ENCODE measurements at places on chromosomes 5 and 9.

GRCh38 chr5:123700624-123701287 is 188.8 kb downstream of the CSNK1G3 start:
- DNase-seq: peak; percentile 90

DNA sequence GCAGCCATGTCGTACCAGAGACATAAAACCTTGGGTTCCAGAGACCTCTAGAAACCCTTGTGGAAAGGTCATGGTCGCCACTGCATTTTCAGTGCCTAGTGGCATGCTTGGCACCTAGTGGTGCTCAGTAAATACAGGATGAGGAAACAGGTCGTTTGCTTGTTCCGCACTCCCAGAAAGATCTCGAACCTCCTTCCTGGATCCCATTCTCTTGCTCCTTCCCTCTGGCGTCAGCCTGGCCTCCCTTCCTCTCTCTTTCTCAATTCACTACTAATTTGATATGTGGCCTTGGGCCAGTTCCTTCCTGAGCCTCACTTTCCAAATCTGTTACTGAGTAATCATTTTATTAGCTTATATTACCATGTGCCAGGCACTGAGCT is 4.4 kb downstream of the NDST1 start:
- DNase-seq: no peak

DNA sequence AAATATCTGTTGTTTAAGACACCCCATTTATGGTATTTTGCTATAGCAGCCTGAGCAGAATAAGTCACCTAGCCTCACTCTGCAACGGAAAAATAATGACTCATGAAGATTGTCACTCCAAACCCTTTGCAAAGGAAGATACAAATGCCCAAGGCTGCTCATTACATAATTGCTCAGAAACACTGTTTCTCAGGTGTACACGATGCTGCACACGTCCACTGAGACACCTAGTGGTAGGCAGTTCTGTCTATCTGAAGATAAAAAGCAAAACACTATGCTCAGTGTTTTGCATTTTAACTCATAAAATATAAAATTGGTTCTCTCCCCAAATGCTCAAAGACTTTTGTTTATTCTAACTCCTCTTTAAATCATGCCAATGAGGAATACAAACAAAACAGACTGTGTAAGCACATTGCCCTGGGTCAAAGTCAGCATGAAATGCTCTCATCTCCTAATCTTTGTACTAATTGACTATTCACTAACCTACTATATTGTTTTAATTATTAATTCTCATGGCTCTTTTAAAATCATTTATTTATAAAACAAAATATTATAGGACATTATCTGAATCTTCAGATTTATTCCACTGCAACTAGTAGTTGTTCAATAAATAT is 7.7 kb upstream of the TSLP start:
- DNase-seq: peak; percentile 20

GRCh38 chr9:2179567-2179966 is 164.4 kb downstream of the SMARCA2 start:
- DNase-seq: no peak

DNA sequence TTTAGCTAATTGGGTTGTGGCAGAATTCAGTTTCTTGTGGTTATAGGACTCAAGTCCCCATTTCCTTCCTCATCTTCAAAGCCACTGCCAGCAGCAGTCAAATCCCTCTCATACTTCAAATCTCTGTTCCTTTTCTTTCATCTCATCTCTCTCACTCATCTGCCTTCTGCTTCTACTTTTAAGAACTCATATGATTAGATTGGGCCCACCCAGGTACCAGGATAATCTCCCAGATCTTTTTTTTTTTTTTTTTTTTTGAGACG is 8.0 kb upstream of the REEP5 start:
- DNase-seq: no peak

GRCh38 chr9:28166179-28166578 is 592.9 kb upstream of the C9orf72 start:
- no peak for DNase-seq

DNA sequence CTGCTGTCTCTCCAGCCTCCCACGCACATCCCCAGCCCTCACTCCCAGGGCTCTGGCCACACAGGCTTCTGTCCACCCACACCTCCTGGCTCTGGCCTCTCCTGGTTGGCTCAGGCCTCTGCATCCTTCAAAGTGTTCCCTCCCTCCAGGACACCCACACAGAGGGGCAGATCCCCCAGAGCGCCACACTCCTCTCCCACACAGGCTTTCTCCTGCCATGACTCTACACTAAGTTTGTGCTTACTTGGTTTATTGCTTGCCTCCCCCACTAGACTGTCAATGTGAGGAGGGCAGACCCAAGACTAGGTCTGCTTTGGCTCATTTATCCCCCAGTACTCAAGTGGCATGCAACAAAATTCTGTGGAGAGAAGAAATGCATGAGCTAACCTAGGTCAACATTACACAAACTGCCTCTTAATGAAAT is 67.0 kb upstream of the SPOCK1 start:
- no peak for DNase-seq

DNA sequence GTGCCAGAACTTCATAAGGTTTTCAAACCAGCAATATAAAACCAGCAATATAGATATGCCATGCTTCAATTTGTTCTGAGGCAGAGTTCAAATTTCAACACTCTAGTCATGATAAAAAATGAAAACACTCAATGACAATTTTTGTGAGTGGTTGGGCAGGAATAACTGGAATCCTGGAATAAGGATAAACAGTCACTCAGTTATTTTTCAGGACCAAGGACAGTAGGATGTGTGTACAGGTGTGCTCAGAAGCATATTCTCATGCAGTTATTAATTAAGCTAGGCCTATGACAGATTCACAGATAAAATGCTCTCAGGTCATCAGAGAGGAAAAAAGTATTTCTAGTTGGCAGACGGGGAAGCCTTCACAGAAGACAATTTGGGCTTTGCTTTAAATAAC is 117.3 kb upstream of the PPP2R2B start:
- DNase-seq: no peak

- no peak for DNase-seq
Observed at GRCh38 chr9:5644501-5644900, 15.6 kb downstream of the RIC1 start.

DNA sequence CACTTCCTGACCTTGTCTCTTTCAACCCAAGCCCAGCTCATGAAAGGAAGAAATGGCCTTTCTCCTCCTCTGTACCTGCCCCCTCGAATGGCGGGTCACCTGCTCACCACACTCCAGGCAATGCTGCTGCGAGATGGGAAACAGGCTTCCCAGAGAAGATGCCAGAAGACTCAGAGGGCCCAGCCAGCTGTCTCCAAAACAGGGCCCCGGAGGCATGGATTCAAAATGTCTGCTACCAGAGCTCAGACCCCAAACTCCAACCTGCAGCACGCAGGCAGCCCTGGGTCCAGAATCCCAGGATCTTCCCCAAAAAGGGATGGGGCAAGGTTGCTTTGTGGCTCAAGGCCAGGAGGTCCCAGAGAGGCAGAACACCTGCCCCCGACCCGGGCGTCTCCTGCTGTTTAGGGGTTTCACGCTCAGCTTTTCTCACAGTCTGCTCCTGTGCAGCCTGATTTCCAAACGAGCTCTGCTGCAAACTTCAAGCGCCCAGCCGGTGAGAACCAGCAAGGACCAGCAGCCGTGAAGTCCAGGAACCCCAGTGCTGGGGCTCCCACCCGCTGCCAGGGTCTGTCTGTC is 42.5 kb downstream of the VAV2 start:
- DNase-seq: no peak

- DNase-seq: no peak
Observed at GRCh38 chr5:109907189-109907588, 217.5 kb downstream of the MAN2A1 start.

GRCh38 chr9:137404961-137405567 is 17.9 kb downstream of the EXD3 start:
- DNase-seq: no peak

DNA sequence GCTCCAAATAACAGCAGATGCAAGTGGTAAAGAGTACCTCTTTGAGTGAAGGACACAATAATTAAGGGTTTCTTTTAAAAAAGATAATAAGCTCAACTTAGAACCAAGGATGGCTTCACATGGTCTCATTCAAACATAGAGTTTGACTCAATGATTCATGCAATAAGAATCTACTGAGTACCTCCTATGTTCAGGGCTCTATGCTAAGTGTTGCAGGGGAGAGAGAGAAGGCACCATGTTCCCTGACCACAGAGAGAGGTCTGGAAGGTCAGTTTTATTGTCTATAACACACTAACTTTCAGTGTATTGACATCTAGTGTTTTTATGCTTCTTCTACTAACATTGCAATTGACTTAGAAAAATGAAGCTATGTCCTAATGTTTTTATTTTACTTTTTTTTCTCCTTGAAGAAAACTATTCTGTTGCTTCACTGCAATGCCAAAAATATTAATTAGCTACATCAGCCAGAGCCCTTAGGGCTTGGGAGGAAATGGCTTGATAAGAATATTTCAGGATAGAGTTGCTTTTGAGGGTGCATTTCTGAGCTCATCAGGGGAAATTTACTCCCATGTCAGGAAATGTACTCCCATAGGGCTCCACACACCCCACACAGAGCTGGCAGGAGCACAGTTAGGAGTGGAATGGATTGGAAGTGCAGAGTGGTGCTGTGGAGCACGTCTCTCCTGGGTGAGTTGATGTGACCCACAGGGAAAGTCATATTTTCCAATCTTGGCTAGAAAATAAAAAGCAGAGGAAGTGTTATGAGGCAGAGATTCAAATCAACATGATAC is 106.6 kb downstream of the PDE8B start:
- DNase-seq: no peak

DNA sequence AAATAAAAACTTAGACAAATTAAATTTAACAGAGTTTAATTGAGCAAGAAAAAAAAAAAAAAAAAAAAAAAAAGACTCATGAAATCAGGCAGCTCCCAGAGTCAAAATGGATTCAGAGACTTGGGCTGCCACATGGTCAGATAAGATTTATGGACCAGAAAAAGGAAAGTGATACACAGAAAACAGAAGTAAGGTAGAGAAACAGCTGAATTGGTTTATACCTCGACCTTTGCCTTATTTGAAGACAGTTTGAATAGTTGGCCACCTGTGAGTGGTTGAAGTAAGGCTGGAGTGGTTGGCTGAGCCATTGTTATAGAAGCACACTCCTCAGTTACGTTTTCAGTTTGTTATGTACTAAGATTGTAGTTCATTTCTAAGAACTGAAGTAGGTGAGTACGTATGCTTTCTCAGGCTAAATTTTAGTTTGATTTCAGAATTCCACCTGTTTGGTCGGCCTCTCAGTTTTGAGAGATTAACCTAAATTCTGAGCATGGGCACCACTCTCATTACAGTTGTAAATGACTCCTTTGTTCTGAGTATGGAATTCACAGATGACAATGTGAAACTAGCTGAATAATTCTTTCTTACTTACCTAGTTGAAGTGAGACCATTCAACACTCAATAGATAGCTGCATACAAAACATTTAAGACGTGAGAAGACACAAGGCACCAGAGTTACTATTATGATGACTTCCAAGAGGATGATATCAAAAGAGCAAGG is 149.0 kb downstream of the AOPEP start:
- no peak for DNase-seq

DNA sequence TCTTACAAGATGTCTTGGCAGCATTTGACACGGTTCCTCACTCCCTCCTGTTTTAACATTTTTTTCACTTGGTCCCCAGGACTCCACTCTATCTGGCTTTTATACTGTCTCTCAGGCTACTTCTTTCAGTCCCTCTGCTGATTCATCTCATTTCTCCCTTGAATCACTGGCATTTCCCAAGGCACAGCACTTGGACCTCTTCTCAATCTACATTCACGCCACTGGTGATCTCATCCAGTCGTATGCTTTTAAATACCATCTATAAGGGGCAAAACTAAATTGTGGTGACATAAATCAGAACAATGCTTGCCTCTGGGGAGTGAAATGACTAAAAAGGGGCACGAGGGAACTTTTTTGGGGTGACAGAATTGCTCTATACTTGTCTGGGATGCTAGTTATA is 47.1 kb downstream of the MAPKAP1 start:
- peak; percentile 80 for DNase-seq

DNA sequence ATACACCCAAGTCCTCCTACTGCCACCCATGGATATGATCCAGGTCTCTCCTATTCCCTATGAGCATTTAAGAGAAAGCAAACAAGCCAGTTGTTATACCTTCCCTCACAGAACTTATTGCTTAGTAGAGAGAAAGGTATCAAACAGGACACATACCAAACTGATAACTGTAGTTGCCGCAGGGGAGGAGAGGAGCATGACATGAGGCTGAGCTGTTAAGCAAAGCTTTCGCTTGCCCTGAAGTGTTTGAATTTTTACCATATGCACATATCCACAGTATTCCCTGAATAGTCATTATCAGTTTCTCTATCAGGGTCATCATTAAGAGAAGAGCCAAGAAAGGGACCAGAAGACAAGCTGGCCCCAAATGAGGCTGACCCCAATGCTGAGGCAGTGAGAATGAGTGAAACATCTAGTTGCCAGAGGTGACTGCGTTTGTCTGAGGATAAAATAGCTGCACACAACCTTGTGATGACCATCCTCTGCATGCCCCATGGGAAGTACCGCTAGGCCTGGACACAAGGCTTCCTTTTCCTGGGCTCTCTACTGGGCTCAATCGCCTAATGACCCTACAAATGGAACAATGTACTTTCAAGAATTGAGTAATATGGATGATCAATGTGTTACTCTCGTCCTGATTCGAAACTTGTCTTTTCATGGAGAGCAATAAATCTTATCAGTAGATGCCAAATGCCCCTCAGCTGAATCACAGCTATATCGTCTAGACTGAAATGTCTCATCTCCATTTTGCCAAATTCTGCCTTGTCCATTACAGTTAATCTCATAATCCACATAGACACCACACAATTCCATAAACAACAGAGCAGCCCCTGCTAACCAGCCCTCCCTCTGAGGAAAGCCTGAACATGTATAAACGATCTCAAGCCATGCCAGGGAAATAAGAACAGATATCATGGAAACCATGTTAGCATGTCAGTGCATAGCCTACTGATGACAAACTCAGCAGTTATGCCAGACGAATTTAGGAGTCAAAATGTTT is 4.3 kb upstream of the IFNK start:
- DNase-seq: no peak

GRCh38 chr5:32777222-32777621 is 66.1 kb downstream of the NPR3 start:
- no peak for DNase-seq

GRCh38 chr5:72129725-72130124 is 22.4 kb downstream of the MAP1B start:
- no peak for DNase-seq

GRCh38 chr9:33116860-33117259 is 40.4 kb upstream of the SMU1 start:
- peak; percentile 18 for DNase-seq

- DNase-seq: no peak
Observed at GRCh38 chr9:136249877-136250559, 4.4 kb upstream of the QSOX2 start.

DNA sequence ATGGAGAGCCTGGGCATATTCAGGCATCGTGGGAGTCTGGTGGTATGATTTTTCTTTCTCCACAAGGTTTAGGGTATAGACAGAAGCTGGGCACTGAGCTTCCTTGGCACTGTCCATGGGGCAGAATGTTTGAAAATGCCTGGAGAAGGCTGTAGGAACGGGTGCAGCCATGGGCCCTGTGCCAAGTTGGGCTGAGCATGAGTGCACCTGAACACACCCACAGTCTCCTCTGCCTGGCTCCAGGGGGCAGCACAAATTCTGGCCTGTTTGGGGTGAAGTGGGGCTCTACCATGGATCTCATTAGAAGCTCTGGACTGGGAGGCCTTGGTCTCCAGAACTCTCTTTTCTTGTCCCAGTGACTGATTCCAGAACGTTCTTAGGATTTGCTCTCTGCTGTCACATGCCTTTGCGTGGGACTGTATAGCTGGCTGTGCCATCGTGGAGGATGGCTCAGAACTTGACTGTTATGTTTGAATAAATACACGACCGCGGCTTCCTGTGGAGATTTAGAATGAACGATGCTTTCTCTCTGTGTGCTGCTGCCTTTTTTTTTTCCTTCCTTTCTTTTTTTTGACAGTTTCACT is 229.8 kb downstream of the FANCC start:
- peak; percentile 69 for DNase-seq

GRCh38 chr9:101513351-101513750 is 20.3 kb upstream of the RNF20 start:
- no peak for DNase-seq
